ENCODE measurements at places on chromosomes 16 and 17. TPM values are rescaled to one million over a fixed set of nuclear protein-coding genes. Genes with fewer than 3 reads are reported as not detected.
A peak's percentile ranks its signal among the peaks of the same experiment; 100 is the strongest.

- H3K27me3 ChIP-seq = no peaks in the 10 kb centered on the region
- H3K4me1 ChIP-seq = no peaks in the 10 kb centered on the region
- H3K36me3 ChIP-seq = no peaks in the 10 kb centered on the region
- DNase-seq = no peak
Measured at GRCh38 chr17:61734466-61734865, 128.9 kb downstream of the BRIP1 start.

DNA sequence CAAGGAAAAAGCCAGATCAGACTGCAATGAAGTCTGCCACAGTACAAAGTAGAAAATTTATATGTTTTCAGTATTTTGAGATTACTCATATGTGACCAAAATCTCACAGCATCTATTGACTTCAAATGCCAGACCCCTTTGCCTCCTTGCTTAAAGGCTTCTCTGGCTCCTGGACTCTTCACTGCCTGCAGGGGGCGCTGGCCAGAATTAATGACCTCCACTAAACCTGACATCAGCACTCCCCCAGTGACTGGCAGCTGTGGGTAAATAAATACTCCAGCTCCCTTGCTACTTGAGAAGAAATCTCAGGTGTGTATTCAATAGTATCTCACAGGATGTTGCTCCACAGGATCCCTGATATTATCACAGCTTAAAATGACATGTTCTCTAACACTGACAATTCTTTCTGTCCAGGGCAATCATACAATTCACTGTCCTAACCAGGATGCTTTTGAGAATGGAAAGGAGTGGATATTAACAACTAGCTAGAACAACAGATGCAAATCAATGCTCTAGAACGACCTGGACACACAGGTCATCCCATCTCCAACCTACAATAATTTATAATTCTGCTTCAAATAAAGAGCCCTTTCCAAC is 4.0 kb downstream of the BECN1 start:
- H3K4me3 ChIP-seq = no peak overlapping the region
- DNase-seq = peak; percentile 40
- peaks cover 72% of the 10 kb centered on the region for H3K36me3 ChIP-seq
- H3K27me3 ChIP-seq = no peaks in the 10 kb centered on the region

DNA sequence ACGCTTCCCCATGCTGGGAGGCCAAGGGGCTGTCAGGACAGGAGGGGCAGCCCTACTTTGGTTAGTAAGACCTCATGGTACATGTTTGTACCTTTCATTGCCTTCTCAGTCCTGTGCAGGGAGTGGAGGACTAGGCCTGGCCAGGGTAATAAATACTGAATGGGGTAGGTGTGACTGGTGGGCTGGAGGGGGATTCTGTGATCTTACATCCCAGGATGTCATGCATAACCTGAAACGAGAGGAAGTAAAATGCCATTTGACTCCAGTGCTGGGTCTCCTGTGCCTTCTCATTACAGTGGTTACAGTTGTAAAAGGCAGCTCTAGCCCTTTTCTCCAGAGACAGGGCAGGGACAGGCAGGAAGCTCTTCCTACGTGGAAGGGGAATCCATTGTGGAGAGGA is 138.2 kb downstream of the AATF start:
- no peaks in the 10 kb centered on the region for H3K27me3 ChIP-seq
- H3K4me3 ChIP-seq = no peak overlapping the region
- no peak overlapping the region for H3K27ac ChIP-seq

DNA sequence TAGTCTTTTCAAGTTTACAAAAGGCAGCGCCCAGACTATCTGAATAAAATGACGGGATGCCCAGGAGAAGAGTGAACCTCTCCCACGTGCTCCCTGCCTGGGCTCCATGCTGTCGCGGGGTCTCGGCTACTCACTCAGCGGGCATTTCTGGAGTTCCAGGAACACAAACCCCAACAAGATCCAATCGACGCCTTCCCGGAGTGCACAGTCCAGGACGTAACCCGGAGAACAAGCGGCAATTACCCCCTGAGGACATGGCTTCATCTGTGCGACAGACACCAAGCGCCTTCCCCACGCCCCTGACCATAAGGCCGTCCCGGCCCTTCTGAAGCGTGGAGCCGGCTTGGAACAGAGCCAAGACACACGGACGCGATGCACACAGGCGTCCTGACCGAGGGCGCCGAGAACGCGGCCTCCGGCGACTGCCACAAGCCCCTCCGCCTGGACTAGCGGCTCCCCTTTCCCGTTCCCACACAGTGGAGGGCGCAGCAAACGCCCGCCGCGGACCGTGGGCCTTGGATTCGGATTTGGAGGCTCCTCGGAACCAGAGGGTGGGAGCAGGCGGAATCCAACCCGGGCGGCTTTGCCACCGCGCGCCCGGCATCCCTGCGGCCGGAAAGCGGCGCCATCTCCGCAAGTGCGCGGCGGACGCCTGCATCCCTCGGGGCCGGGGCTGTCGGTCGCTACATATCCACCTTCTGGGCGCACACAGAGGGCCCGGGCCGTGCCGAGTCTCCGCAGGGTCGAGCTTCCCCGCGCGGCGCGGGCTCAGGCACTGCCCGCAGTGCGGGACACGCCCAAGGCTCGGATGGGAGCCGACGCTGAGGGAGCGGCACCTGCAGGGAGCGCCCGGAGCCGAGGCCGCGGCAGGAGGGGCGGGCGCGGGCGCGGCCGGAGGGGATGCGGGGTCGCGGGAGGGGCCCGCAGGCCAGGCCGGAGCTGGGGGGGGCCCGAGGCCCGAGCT is 725 bp downstream of the ABCA3 start:
- peak overlapping the region; percentile 64 for H3K27ac ChIP-seq
- H3K4me3 ChIP-seq = peak overlapping the region; percentile 79
- peak; percentile 58 for DNase-seq
- no peaks in the 10 kb centered on the region for H3K27me3 ChIP-seq
- peaks cover 7% of the 10 kb centered on the region for H3K4me1 ChIP-seq
- H3K36me3 ChIP-seq = no peaks in the 10 kb centered on the region

DNA sequence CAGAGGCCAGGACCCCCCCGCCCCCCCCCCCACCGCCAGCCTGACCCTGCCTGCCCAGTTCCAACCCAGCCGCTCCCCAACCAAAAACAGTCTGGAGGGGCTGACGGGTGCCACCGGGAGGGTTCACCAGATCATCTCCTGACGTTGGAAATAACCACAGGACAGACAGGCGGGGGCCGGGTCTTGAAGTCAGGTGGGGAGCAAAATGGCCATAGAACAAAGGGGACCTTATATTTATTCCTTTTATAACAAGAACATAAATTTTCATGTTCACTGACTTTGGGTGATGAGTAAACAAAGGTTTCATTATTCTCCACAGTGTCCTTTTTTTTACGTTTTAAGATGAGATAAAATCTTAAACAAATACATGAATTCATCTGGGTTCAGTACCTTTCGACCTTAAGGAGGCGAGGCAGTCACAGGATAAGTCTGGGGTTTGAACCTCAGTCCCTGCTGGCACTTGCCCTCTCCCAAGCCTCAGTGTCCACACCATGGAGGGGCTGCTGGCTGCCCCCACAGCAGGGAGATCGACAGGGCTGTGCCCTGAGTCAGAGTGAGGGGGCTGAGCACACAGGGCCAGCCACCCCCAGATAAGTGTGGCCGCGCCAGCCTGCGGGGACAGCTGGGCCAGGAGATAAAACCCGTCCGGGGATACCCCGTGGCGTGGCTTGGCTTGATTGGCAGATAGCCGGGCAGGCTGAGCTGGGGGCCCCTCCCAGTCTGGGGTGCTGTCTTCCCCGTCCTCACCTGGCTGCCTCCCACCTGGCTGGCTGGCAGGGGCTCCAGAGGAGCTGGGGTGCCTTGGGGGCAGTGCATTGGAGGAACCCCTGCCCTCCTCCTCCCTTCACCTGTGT is 15.0 kb downstream of the SLC7A5 start:
- peak overlapping the region; percentile 37 for H3K4me3 ChIP-seq
- DNase-seq = no peak
- H3K27ac ChIP-seq = peak overlapping the region; percentile 61
- H3K36me3 ChIP-seq = peaks cover 6% of the 10 kb centered on the region

- no peaks in the 10 kb centered on the region for H3K27me3 ChIP-seq
- no peak for DNase-seq
- no peaks in the 10 kb centered on the region for H3K36me3 ChIP-seq
Measured at GRCh38 chr17:56659622-56660021, 66.1 kb downstream of the NOG start.

GRCh38 chr16:27822529-27822928 is 241.0 kb downstream of the GSG1L start:
- H3K36me3 ChIP-seq = no peaks in the 10 kb centered on the region
- no peak for DNase-seq
- H3K4me1 ChIP-seq = no peaks in the 10 kb centered on the region

GRCh38 chr17:74164446-74165045 is 38.9 kb upstream of the RPL38 start:
- no peak overlapping the region for H3K4me3 ChIP-seq
- no peaks in the 10 kb centered on the region for H3K36me3 ChIP-seq
- no peak for DNase-seq
- H3K27ac ChIP-seq = no peak overlapping the region
- no peaks in the 10 kb centered on the region for H3K4me1 ChIP-seq

GRCh38 chr16:59342669-59343068 is 608.6 kb upstream of the GOT2 start:
- H3K4me1 ChIP-seq = no peaks in the 10 kb centered on the region
- no peak overlapping the region for H3K27ac ChIP-seq
- H3K4me3 ChIP-seq = no peak overlapping the region
- no peaks in the 10 kb centered on the region for H3K27me3 ChIP-seq

DNA sequence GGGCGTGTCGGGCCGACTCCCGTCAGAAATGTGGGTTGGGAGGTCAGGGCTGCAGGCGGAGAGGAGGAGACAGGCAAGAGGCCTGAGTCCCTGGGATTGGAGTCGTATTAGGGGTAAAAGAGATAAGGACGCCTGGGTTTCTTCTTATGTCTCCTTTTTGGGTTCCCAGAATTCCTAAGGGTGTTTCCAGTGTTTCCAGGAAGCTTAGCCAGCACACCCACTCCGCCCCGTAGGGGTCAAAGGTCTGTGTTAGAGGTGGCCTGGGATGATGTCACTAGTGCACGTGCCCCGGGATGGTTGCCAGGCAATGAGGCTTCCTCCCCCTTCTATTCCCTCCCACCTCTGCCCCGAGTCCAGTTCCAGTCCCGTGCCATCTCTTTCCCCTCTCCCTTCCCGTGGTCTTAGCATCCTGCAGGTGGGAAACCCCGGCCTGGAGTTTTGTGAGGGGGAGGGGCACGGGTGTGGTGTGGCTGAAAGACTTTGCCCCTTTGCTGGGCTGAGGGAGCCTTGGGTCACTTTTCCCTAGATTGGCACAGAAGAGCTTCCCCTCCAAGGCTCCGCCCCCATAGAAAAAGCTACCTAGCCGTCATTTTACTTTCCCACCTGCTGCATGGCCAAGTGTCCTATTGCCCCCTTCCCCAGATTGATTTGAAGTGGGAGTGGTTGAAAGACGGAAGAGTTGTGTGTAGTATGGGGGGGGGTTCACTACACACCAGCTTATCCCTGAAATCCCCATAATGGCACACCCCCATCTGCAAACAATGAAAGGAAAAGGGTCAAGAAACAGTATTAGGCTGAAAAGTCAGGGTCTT is 2.8 kb downstream of the KDM6B start:
- H3K27ac ChIP-seq = peak overlapping the region; percentile 100
- peaks cover 61% of the 10 kb centered on the region for H3K4me1 ChIP-seq
- H3K36me3 ChIP-seq = peaks cover 12% of the 10 kb centered on the region
- peak; percentile 95 for DNase-seq

DNA sequence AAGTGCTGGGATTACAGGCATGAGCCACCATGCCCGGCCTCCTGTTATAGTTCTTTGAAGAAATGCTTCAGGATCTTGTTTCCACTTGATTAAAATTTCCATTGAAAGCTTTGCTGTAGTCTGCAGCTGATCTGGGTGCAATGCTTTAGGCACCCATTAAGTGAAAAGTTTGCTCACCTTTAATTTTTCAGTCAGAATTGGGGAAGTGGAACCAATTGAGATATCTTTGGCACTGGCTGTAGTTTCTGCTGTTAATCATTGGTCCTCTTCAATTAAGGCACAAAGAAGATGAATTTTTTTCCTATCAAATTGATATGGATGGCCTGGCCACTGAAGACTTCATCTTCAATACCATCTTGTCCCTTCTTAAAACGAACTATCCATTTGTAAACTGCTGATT is 336.1 kb upstream of the TBX2 start:
- DNase-seq = no peak
- no peak overlapping the region for H3K27ac ChIP-seq
- no peaks in the 10 kb centered on the region for H3K27me3 ChIP-seq
- no peaks in the 10 kb centered on the region for H3K36me3 ChIP-seq

DNA sequence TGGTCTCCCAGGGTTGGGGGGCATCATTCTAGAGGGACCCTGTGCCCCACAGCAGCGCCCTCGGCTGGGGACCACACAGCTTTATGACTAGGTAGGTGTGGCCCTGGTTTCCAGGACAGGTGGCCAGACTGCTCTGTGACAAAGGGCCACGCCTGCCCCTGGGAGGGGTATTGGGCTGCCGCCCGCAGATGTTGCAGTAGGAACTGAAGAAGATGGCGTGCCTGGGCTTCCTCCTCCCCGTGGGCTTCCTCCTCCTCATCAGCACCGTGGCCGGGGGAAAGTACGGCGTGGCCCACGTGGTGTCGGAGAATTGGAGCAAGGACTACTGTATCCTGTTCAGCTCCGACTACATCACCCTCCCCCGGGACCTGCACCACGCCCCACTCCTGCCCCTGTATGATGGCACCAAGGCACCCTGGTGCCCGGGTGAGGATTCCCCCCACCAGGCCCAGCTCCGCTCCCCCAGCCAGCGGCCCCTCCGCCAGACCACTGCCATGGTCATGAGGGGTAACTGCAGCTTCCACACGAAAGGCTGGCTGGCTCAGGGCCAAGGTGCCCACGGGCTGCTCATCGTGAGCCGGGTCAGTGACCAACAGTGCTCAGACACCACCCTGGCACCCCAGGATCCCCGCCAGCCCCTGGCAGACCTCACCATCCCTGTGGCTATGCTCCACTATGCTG is at the start of gene SPPL2C:
Gene SPPL2C, plus strand, starts transcription at position 187 of the 681 bp plus-strand sequence. Its CDS starts 26 bp downstream, at position 213.
- H3K4me1 ChIP-seq = no peaks in the 10 kb centered on the region
- no peaks in the 10 kb centered on the region for H3K36me3 ChIP-seq
- no peak within 1 kb of the TSS for H3K27ac ChIP-seq
- no peak within 1 kb of the TSS for H3K4me3 ChIP-seq
- no peaks in the 10 kb centered on the region for H3K27me3 ChIP-seq

DNA sequence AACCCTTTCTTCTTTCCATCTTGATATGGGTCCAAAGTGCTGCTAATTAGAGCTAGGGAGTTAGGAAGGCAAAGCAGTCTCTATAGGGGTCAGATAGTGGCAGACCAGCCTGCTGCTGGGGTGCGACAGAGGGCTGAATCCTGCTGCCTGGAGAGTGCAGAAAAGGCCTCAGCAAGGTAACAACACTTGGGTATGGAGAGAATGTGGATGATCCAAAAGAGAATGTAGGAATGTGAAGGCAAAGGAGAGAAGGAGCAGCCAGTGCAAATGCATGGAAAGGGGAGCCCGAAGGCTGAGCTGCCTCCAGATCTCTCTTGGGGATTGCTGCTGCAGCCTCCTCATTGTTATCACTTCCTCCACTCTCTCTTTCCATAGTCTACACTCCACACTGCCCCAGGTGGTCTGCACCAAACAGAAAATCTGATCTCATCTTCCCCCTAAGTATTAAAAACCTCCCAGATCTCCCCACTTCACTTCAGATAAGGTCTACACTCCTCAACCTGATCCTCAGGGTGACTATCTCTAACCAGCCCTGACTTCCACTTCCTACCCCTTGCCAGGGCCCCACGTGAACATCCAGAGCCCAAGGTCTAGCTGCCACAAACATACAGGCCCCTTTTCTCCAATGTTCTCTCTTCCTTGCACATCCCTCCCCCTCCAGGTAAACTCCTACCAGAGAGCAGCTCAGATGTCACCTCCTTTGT is 28.8 kb downstream of the TOM1L2 start:
- H3K4me3 ChIP-seq = no peak overlapping the region
- H3K27me3 ChIP-seq = no peaks in the 10 kb centered on the region

Gene MMP2
- 65.5 TPM for total RNA-seq

Gene SECTM1
- 6.0 TPM for total RNA-seq

Gene MILR1
- total RNA-seq = 1.2 TPM

Gene GCGR
- not detected for total RNA-seq

Gene CIITA
- 5.1 TPM for total RNA-seq

Gene CRYM
- 241 TPM for total RNA-seq

All from heart right ventricle (tissue), 16 donors.